CD4-positive, alpha-beta T cell treated with Interleukin-12 subunit alpha and Interleukin-12 subunit beta, for 1 hour (primary cell): ENCODE measurements at places on chromosomes 13 and 19.

GRCh38 chr13:50611117-50611781 lies 232.2 kb downstream of the DLEU7 start:
- DNase-seq = no peak

DNA sequence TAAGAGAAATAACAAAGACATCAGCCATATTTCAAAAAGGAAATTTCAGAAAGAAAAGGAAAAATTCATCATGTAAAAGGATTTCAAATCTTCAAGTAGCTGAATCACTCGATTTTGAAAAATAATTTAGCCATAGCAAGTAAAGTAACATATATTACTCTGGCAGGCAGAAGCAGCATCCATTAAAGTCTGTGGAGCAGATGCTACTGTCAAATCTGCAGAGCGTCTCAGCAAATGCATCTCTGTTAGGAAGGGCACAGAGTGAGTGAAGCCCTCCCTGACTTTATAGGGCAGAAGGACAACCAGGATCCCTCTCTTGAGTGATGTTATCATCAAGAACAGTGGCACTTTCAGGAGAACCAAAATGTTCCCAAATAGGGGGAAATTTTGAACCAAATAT lies 445.5 kb downstream of the EFNB2 start:
- DNase-seq = no peak

GRCh38 chr19:39275578-39275977 lies 7.4 kb downstream of the IFNL2 start:
- no peak for DNase-seq

- DNase-seq = no peak
Observed at GRCh38 chr13:20142927-20143480, 17.8 kb downstream of the GJA3 start.

- DNase-seq = peak; percentile 42
Observed at GRCh38 chr13:99601535-99601934, 100.3 kb downstream of the TM9SF2 start.

DNA sequence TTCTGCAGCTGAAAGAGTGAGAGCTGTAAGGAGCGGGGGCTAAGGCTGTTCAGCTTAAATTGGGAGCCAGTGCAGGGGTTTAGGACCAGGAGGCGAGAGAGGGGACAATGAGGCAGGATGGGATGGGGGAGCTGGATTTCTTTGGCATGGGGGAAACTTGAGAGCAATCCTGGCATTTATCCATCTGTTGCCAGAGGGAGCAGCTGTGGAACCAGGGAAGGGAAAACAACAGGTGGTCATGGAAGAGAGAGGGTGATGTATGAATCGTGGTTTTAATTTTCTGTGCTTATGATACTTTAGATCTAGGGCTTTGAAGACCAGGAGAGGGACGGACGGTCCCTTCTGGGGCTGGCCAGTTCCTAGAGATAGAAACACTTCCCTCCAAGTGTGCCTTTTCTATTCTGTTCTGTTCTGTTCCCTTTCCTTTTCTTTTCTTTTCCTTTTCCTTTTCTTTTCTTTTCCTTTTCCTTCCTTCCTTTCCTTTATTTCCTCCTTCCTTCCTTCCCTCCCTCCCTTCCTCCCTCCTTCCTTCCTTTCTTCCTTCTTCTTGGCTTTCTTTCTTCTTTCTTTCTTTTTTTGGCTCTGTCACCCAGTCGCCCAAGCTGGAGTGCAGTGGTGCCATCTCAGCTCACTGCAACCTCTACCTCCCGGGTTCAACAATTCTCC lies 16.0 kb upstream of the CCL25 start:
- DNase-seq = no peak

GRCh38 chr13:109606520-109606919 lies 179.9 kb downstream of the IRS2 start:
- no peak for DNase-seq

GRCh38 chr13:104875038-104875754 lies 1660.3 kb downstream of the EFNB2 start:
- no peak for DNase-seq

DNA sequence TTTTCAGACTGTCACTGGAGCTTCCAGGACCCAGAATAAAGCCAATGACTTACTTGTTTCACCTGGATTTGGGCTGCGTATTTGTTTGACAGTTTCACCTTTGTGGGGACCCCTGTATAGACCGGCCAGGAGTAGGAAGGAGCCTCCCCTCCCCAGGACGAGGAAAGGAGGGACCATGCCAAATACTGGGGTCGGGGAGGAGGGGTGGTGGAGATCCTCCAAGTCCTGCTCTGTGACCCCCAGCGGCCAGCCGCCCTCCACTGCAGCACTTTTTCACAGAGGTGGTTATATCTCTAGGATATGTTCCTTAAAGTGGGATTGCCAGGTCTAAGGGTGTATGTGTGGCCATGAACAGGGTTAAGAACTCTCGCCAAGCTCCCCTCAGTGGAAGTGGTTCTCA lies 25.7 kb upstream of the ZNF492 start:
- no peak for DNase-seq
